ENCODE measurements at places on chromosomes 1 and 21. TPM values are rescaled to one million over a fixed set of nuclear protein-coding genes. Genes with fewer than 3 reads are reported as not detected.

- H3K4me3 ChIP-seq, result no peak overlapping the region
- H3K4me1 ChIP-seq, result no peaks in the 10 kb centered on the region
- no peaks in the 10 kb centered on the region for H3K36me3 ChIP-seq
These were observed 54.1 kb upstream of the F3 start for GRCh38 chr1:94595658-94596057.

GRCh38 chr1:88595355-88596002 lies 88.6 kb upstream of the PKN2 start:
- no peaks in the 10 kb centered on the region for H3K36me3 ChIP-seq
- no peak for DNase-seq
- H3K4me1 ChIP-seq, result no peaks in the 10 kb centered on the region

GRCh38 chr1:244494653-244495052 lies 33.6 kb downstream of the CATSPERE start:
- H3K4me1 ChIP-seq, result no peaks in the 10 kb centered on the region
- H3K27ac ChIP-seq, result no peak overlapping the region
- H3K27me3 ChIP-seq, result no peaks in the 10 kb centered on the region
- H3K36me3 ChIP-seq, result no peaks in the 10 kb centered on the region
- DNase-seq, result no peak
- H3K4me3 ChIP-seq, result no peak overlapping the region

GRCh38 chr1:44327679-44328491 lies 27.2 kb downstream of the ERI3 start:
- no peak overlapping the region for H3K27ac ChIP-seq
- no peaks in the 10 kb centered on the region for H3K36me3 ChIP-seq
- H3K4me1 ChIP-seq, result peaks cover 2% of the 10 kb centered on the region
- no peak for DNase-seq

ANXA9 gene
- not detected for total RNA-seq

DNA sequence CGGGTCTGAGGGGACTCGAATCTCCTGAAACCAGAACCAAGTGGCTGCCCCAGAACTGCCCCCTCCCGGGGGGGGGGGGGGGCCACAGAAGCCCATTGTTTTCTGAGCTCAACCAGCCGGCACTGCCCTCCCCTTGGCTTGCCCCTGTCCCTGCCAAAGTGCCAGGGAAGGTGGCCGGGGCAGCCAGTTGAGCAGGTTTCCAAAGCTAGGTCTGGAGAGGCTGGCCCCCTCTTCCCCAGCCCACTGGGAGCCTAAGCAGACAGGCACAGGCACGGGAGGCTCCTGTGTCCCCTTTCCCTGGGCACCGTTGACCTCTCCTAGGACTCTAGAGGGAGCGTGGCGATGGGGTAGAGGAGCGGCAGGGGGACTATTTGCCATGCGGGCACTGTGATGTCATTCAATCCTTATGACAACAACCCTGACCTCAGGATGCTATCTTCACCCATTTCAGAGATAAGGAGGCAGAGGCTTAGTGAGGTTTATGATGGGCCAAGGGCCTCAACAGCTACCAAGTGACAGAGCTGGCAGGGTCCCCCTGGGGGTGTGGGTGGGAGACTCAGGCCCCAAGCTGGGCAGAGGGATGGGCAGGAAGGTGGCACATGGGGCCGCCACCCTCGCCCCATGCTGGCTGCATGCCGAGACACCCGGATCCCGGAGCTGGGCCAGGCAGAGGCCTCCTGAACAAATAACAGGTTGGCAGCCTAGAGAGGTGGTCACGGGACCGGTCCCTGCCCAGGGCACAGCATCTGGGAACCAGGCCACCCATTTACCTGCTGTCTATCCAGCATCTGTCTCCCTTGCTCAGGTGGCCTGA lies 35.0 kb downstream of the RAP1GAP start:
- DNase-seq, result no peak
- H3K27me3 ChIP-seq, result peaks cover 23% of the 10 kb centered on the region
- H3K4me1 ChIP-seq, result no peaks in the 10 kb centered on the region

DNA sequence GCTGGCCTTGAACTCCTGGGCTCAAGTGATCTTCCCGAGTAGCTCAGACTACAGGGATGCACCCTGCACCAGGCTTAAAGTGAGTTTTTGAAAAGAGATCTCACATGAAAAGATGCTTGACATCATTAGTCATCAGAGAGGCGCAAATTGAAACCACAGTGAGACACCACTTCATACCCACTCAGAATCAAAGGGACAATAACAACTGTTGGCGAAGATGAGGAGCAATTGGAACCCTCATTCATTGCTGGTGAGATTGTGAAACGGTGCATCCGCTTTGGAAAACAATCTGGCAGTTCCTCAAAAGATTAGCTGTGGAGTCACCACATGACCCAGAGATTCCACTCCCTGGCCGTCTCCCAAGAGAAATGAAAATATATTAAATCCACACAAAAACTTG lies 122.3 kb downstream of the PGBD5 start:
- no peak overlapping the region for H3K4me3 ChIP-seq
- H3K27ac ChIP-seq, result no peak overlapping the region
- peaks cover 3% of the 10 kb centered on the region for H3K27me3 ChIP-seq

CAMK1G gene
- total RNA-seq, result not detected

- peaks cover 20% of the 10 kb centered on the region for H3K27me3 ChIP-seq
- no peak overlapping the region for H3K4me3 ChIP-seq
These were observed 24.2 kb downstream of the MAEL start for GRCh38 chr1:167013108-167013929.

DNA sequence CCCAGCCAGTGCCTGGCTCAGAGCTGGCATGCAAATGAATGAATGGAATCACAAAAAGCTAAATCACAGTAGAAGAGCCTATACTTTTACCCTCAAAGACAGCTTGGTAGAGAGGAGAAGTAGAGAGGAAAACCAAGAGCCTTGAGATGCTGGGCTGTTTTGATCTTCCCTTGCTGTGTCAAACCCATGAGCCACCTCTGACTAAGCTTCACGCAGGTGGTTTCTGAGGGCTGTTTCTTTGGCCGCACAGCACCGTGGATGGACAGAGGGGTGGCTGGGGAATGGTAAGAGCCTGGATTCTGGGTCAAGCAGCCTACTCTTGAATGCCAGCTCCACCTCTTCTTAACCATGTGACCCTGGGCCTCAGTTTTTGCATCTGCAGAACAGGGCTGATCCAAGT lies 18.6 kb downstream of the ABCG1 start:
- no peak for DNase-seq
- H3K36me3 ChIP-seq, result no peaks in the 10 kb centered on the region
- H3K27me3 ChIP-seq, result no peaks in the 10 kb centered on the region
- peak overlapping the region; percentile 82 for H3K27ac ChIP-seq
- peak overlapping the region; percentile 69 for H3K4me3 ChIP-seq

GNG4 gene
- total RNA-seq, result not detected

HFM1 gene
- not detected for total RNA-seq

- no peaks in the 10 kb centered on the region for H3K27me3 ChIP-seq
- peak overlapping the region; percentile 62 for H3K27ac ChIP-seq
- DNase-seq, result no peak
- peak overlapping the region; percentile 80 for H3K4me3 ChIP-seq
These were observed 35.4 kb downstream of the GPR3 start for GRCh38 chr1:27427816-27428315.

- no peak overlapping the region for H3K4me3 ChIP-seq
- no peaks in the 10 kb centered on the region for H3K36me3 ChIP-seq
- H3K4me1 ChIP-seq, result no peaks in the 10 kb centered on the region
These were observed 387.4 kb upstream of the NFIA start for GRCh38 chr1:60694980-60695379.

DNA sequence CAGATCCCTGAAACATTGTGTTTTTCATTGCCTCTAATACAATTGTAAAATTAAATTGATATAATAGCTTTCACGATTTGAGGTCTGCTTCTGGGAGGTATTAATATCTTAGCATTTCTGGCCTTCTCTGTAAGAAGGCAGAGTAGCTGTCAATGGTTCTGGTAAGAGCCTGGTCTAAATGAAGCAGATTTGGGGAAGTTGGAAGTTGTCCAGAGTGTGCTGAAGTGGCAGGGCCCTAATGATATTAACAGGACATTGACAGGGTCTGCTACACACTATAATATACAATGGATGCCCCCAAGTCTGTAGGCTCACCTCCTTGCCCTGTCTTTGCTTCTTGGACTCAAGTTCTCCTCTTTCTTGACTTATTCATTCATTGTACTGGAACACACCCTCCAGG lies 99.5 kb downstream of the C4BPA start:
- peaks cover 6% of the 10 kb centered on the region for H3K36me3 ChIP-seq
- peaks cover 2% of the 10 kb centered on the region for H3K4me1 ChIP-seq
- H3K4me3 ChIP-seq, result no peak overlapping the region
- H3K27ac ChIP-seq, result no peak overlapping the region
- no peak for DNase-seq

SPATA21 gene
- total RNA-seq, result not detected

DNA sequence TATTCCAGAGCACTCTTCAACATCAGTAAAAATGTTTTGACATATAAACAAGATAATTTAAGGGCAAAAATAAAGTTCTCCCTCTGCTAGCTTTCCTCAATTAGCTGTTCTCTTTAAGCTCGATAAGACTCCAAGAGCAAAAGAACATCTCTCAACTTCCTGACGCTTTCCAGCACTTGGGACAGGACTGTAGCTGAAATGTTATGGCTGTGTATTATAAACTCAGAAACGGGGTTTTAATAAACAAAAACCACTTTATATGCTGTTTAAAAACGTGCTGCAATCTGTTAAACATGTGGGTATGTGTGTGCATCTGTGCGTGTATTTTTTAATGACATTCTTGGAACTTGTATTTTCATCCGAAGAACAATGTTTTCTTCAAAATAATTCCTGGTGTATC lies 71.5 kb upstream of the RGS2 start:
- DNase-seq, result no peak
- H3K4me1 ChIP-seq, result no peaks in the 10 kb centered on the region
- H3K36me3 ChIP-seq, result no peaks in the 10 kb centered on the region
- H3K4me3 ChIP-seq, result no peak overlapping the region
- H3K27me3 ChIP-seq, result no peaks in the 10 kb centered on the region
- H3K27ac ChIP-seq, result no peak overlapping the region

DNA sequence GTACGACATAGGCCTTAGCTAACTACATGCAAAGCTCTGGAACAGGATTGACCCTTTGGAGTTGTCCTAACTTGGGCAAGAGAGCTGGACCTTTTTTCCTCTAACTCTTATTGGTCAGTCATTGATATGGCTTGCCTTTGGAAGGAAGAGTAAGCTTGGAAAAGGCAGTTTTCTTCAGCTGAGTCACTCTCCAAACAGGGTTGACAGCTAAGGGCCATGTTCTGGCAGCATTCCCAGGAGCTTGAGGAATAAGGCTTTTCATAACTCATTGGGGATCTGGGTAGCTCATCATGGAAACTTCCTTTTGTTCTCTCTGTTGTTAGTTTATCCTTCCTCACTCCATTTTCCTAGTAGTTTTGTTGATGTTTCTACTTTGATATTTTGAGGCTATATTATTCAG lies 14.5 kb upstream of the ERRFI1 start:
- peaks cover 2% of the 10 kb centered on the region for H3K36me3 ChIP-seq
- H3K27ac ChIP-seq, result no peak overlapping the region
- no peak for DNase-seq

IL22RA1 gene
- total RNA-seq, result 0.11 TPM

DNA sequence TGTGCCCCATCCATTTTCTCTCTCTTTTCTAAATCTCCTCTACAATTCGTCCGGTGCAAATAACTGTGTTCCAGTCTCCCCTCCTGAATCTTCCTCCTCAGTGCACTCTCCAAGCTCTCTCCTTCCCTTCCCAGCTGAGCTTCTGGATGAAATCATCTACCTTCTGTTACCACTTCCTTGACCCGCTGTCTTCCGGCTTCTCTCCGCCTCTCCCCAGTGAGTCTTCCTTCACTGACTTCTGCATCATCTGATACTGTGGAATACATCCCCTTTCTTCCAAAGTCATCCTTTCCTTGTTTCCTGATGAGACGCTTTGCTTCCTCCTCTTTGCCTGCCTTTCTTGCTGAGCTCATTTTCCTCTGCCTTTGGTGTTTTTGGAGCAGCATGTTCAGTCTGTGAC lies 96.9 kb downstream of the MAB21L3 start:
- H3K4me1 ChIP-seq, result no peaks in the 10 kb centered on the region
- no peak for DNase-seq
- H3K27me3 ChIP-seq, result peaks cover 7% of the 10 kb centered on the region
- no peak overlapping the region for H3K4me3 ChIP-seq
- no peak overlapping the region for H3K27ac ChIP-seq

DNA sequence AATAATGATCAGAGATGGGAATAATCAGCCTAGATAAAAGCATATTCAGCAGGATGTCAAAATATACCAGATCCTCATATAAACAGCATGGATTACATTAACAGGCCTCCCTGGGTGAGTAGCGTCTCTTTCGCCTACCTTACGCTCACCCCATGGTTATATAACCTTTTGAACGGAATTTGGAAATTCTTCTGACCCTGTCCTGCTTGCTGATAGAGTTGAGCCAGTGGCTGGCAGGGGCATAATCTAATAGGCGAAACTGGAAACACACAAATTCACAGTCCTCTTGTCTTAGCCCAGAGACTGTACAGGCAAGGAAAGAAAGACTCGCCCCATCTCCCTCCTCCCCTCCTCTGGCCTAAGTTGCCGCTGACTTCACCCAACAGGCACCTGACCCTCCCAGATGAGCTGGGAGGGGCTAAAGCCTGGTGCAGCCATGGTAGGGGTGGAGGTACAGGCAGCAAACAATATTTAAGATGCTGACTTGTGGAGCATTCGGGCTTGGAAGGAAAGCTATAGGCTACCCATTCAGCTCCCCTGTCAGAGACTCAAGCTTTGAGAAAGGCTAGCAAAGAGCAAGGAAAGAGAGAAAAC lies at the start of gene ANGPTL7:
TSS of gene ANGPTL7 (plus strand) at position 498 of the 594 bp plus-strand sequence. CDS start 225 bp downstream, outside the sequence.
- DNase-seq, result no peak
- no peak within 1 kb of the TSS for H3K4me3 ChIP-seq
- no peaks in the 10 kb centered on the region for H3K4me1 ChIP-seq
- H3K27ac ChIP-seq, result no peak within 1 kb of the TSS

DNA sequence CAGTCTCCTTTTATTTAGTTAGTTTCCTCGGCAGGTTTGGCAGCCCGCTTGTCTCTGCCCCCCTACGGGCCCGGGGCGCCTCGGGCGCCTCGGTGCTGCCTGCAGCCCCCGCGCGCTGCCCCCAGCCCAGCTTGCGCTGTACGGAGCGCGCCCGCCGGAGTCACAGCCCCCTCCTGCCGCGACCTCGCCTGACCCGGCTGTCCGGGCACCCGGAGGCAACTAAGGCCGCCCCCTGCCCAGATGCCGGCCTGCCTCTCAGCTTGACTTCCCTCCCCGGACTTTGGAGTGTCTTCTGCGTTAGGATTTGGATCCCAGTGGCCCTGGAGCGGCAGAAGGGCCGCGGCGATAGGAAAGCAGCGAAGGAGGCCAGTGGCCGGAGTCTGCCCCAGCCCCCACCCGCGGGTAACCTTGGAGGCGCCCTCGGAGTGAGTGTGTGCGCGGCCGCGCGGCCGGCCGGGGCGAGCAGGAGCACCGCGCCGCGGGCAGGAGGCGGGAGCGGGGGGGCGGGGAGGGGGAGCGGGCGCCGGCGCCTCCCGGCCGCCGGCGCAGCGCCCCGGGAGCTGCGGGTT lies 7.6 kb downstream of the CDKN2C start:
- H3K4me3 ChIP-seq, result peak overlapping the region; percentile 85
- peak; percentile 69 for DNase-seq
- peaks cover 31% of the 10 kb centered on the region for H3K27me3 ChIP-seq

- H3K36me3 ChIP-seq, result no peaks in the 10 kb centered on the region
- no peaks in the 10 kb centered on the region for H3K27me3 ChIP-seq
- H3K4me3 ChIP-seq, result no peak overlapping the region
- H3K27ac ChIP-seq, result no peak overlapping the region
These were observed 206.8 kb upstream of the ESRRG start for GRCh38 chr1:216929870-216930582.

PCBP3 gene
- total RNA-seq, result not detected

GRCh38 chr1:184635980-184636431 lies 118.7 kb downstream of the EDEM3 start:
- no peak for DNase-seq
- no peak overlapping the region for H3K27ac ChIP-seq
- no peaks in the 10 kb centered on the region for H3K36me3 ChIP-seq
- H3K27me3 ChIP-seq, result peaks cover 1% of the 10 kb centered on the region

GRCh38 chr1:53145942-53146708 lies 3.7 kb upstream of the SLC1A7 start:
- H3K27me3 ChIP-seq, result peaks cover 5% of the 10 kb centered on the region
- no peaks in the 10 kb centered on the region for H3K4me1 ChIP-seq
- no peak for DNase-seq
- no peak overlapping the region for H3K4me3 ChIP-seq
- H3K27ac ChIP-seq, result no peak overlapping the region

Data from activated naive CD8-positive, alpha-beta T cell treated with anti-CD3 and anti-CD28 coated beads, Interleukin-2, amount 10 ng/mL, durations not matched to agents 7 days and 5 days (primary cell).